ENCODE measurements at places on chromosomes 16 and 17.

DNA sequence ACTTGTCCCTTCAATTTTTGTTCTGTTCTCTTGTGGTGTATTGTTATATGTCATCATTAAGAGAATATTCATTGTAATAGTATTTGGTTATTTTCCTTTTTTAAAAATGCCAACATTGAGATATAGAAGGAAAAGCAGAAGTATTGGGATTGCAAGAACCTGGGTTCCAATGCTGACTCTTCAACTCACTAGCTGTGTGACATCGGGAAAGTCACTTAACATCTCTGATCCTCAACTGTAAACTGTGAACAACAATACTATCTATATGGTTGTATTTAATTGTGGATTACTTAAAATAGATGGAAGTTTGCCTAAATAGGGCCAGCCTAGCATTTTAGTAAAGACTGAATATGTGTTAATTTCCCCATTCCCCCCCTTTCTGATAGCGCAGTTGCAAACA lies 55.8 kb downstream of the TMEM186 start:
- DNase-seq: no peak

DNA sequence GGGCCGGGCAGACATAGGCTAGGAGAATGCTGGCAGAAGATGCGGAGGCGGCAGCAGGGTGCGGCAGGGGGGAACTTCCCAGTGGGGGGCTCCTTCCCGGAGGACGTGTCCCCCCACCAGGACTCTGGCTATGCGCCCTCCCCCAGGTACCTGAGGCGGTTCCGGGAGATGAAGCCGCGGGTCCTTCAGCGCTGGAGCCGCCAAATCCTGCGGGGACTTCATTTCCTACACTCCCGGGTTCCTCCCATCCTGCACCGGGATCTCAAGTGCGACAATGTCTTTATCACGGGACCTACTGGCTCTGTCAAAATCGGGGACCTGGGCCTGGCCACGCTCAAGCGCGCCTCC lies 3.4 kb downstream of the WNK4 start:
- no peak for DNase-seq

GRCh38 chr17:9763643-9764042 lies 27.7 kb downstream of the DHRS7C start:
- no peak for DNase-seq

GRCh38 chr16:18804540-18804939 lies 3.2 kb upstream of the ARL6IP1 start:
- DNase-seq: no peak

DNA sequence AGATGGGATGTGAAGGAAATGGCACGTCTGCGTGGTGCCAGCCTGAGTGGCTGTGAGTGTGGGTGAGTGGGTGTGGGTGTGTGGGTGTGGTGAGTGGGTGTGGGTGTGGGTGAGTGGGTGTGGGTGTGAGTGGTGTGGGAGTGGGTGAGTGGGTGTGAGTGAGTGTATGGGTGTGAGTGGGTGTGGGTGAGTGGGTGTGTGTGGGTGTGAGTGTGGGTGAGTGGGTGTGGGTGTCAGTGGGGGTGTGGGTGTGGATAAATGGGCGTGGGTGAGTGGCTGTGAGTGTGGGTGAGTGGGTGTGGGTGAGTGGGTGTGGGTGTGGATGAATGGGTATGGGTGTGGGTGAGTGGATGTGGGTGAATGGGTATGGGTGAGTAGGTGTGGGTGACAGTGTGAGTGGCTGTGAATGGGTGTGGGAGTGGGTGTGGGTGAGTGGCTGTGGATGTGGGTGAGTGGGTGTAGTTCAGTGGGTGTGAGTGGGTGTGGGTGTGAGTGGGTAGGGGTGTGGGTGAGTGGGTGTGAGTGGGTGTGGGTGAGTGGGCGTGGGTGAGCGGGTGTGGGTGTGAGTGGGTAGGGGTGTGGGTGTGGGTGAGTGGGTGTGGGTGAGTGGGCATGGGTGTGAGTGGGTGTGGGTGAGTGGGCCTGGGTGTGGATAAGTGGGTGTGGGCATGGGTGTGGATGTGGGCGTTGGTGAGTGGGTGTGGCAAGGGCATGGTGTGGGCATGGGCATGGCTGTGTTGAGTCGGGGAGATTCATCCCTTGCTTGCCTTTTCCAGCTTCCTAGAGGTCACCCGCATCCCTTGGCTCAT lies 80.8 kb downstream of the ZDHHC7 start:
- no peak for DNase-seq

DNA sequence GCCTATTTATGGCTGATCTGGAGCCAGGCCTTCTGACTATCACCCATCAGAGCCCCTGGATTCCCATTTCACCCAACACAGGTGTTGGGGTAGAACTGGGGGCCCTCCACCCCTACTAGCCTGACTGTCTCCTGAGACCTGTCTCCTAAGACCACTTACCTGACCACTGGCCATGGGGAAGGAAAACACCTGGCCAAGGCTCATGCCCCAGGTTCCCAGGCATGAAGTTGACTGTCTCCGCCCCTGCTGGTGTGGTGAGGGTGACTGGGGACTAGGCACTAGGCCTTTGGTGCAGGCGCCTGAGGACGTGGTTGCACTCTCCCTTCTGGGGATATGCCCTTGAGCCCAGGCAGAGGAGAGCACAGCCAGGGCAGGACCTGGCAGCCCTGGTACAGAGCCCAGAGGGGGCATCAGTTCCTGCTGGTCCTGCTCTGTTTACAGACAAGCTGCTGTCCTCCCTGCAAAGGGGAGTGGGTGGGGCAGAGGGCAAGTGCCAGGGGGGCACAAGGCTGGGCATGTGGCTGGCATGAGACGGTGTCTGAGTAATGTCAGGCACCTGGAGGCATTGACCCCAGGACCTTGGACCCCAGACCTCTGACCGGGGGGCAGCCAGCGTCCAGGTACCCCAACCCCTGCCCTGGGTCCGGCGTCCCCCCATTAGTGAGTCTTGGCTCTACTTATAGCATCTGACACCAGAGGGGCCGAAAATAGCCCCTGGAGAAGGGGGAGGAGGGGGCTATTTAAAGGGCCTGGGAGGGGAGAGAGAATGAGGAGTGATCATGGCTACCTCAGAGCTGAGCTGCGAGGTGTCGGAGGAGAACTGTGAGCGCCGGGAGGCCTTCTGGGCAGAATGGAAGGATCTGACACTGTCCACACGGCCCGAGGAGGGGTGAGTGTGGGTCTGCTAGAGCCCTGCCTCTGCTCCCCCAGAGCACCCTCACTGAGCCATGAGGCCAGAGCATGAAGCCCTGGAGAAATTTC lies at the start of gene TCAP:
TCAP (plus strand) TSS at position 769 of the 981 bp plus-strand sequence; CDS start at position 780, 11 bp downstream.
- no peak for DNase-seq

GRCh38 chr17:3847165-3847670 lies 1.2 kb upstream of the NCBP3 start:
- no peak for DNase-seq

- no peak for DNase-seq
Measured at GRCh38 chr16:10608687-10609401, 28.4 kb upstream of the EMP2 start.

DNA sequence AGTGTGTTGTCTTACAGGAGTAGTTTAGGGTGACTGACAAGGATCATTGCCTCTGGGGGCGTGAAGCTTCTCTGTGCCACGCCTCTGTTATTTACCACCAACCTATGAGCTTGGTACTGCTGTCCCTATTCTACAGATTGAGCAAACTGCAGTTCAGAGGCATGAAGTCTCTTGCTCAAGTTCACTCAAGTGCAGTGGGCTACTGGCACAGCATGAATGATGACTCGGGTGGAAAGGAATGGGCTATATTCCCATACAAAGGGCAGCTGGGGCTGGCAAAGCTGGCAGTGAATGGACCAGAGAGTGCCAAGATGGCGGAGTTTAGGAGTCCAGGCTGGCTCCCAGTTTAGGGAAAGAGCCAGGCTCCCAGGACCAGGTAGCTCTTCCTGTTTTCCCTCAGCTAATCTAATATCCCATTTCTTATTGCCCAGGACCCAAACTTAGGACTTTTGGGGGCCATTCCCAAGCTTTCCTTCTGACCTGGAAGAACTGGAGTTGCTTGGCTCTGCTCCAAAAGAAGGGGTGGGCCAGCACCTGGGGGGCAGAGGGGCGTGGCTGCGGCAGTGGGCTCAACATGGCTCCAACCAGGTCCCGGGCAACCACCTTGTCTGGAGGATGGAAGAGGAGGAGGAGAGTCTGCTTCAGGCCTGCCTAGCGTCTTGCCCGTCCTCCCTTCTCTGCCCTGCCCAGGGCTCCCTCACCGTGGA lies 12.9 kb downstream of the PLK1 start:
- no peak for DNase-seq

DNA sequence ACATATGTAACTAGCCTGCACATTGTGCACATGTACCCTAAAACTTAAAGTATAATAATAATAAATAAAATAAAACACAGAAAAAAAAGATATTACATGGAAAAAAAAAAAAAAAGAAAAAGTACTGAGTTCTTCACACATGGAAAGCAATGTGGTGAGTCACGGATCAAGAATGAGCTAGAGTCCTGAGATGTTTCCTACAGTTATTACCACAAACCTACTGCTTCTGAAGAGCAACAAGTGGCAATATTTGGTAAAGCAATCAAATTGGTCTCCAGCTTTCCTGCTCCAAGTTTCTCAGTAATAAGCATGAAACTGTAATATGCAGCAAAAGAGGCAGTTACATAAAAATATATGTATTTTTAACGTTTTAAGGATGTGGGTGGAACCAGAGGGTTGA lies 223.3 kb upstream of the SALL1 start:
- DNase-seq: no peak

GRCh38 chr17:47962901-47963300 lies 5.2 kb upstream of the PRR15L start:
- no peak for DNase-seq

Measured in nephron progenitor cell (in vitro differentiated cells).